ENCODE measurements at places on chromosomes 2 and 18.

- DNase-seq = no peak
These were observed 64.0 kb upstream of the FIGN start for GRCh38 chr2:163799807-163800206.

DNA sequence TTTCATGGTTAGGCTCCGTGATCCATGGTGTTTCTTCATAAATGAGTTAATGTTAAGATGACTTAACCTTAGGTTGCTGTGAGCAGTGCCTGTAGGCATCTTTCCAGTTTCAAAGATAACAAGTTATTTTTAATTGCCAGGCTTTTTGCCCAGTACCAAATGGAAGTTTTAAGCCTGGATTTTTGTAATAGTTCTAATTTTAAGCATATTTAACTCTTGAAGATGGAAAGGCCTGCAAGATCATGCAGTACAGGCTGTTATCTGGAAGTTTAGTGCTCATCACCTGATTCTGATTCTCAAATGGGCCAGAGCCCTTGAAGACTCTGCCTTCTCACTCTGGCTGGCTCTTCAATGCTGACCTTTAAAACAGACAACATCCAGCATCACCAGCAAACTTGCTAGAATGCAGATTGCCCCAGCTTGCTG is 141.3 kb downstream of the NCK2 start:
- no peak for DNase-seq

- DNase-seq = peak; percentile 51
These were observed 75.2 kb upstream of the RNU4ATAC start for GRCh38 chr2:121455446-121455845.

- no peak for DNase-seq
These were observed 469.6 kb upstream of the CELF4 start for GRCh38 chr18:38035193-38035592.

DNA sequence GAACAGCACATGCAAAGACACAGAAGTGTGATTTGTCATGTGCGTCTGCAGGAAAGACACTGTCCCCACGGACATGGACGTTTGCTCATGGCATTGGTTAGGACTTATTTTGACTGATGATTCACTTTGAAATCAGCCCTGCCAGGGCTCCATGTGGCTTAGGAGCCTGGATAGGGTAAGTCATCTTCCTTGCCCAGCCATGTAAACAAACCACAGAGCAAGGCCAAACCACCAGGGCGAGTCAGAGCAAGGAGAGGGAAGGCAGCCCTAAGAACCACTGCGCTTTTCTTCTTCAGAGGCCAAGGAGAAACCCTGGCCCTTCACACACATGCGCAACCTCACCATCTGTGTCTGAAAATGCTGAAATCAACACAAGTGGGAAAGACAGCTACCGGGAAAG is 88.8 kb downstream of the GFPT1 start:
- DNase-seq = no peak

DNA sequence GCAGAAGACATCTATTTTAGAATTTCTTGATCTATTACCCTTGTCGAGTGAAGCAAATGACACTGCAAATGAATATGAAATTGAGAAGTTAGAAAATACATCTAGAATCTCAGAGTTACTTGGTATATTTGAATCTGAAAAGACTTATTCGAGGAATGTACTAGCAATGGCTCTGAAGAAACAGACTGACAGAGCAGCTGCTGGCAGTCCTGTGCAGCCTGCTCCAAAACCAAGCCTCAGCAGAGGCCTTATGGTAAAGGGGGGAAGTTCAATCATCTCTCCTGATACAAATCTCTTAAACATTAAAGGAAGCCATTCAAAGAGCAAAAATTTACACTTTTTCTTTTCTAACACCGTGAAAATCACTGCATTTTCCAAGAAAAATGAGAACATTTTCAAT is 370.4 kb downstream of the XIRP2 start:
- no peak for DNase-seq

DNA sequence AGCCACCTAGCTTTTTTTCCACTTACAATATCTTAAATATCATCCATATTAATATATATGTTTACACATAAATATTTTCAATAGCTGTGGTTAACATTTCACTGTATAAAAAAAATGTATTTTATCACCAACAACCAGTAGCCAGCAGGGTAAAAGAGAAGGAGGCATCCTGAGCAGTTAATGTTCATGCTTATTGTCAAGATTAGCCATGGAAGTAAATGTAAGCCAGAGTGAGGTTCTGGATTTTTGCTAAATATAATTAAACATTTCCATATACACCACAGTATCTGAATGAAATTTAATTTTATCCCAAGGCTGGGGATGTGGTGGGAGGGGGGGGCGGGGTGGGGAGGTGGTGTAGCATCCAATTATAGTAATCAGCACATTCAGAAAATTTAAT is 80.3 kb upstream of the GRB14 start:
- DNase-seq = no peak

DNA sequence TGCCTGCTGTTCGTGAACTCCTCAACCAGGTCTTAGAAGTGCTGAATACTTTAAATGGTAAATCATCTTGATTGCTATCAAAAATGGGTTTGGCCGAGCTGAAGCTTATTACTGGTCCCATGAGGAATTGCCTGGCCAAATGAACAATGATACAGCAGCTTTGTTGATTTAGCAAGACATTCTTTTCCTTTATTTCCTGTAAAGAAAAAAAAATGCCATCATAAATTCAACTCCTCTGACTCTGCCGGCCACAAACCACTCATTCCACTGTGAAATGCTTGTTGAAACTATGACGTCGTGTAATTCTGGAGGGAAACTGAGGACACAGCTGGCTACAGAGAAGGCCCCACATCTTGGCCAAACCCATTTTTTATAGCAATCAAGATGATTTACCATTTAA is 74.2 kb upstream of the ID2 start:
- DNase-seq = no peak

All from K562 (cell line).